ENCODE measurements at places on chromosomes 16 and 17.

- no peak for DNase-seq
Measured at GRCh38 chr17:71203953-71204352, 916.9 kb upstream of the SOX9 start.

DNA sequence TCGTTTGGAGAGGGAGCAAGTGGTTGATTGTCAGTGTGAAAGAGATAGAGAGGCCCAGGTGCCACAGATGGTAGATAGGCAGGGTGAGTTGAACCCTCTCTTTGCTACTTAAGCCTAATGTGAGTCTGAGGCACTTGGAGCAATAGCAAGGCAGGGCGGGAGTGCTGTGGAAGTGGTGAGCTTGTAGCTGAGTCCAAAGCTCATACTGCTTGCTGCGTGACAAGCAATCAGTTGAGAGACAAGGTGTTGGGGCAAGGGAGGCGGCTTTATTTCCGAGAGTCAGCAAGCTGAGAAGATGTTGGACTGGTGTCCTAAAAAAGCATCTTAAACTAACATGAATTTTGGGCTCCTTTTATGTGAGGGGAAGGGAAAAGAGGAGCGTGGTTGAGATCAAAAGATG, 112.9 kb upstream of the ZKSCAN2 start:
- no peak for DNase-seq

DNA sequence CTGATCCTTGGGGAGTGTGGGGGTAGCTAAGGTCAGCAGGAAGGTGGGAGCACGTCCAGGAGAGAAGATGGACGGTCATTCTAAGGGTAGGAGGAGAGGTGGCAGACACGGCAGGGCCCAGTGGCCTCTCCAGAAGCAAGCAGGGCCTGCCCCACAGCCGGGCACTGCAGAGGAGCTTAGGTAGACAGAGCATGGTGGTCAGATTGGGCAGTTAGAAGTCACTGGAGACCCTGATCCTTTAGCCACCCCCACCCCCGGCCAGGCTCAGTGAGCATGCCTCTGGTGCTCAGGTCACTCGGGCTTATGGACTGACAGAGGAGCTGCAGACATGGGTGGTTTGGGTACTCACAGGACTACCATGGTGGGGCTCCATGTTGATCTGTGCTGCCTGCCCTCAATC, 26.3 kb downstream of the NLRP1 start:
- no peak for DNase-seq

- DNase-seq = no peak
Measured at GRCh38 chr17:9003355-9004131, 17.8 kb upstream of the NTN1 start.

- DNase-seq = no peak
Measured at GRCh38 chr17:54426296-54426886, 474.3 kb upstream of the TOM1L1 start.

GRCh38 chr17:81429821-81430551, 34.7 kb downstream of the BAHCC1 start:
- DNase-seq = no peak

GRCh38 chr17:69375229-69375628, 39.3 kb upstream of the MAP2K6 start:
- no peak for DNase-seq

- DNase-seq = no peak
Measured at GRCh38 chr16:19875900-19876299, 8.7 kb downstream of the GPRC5B start.

DNA sequence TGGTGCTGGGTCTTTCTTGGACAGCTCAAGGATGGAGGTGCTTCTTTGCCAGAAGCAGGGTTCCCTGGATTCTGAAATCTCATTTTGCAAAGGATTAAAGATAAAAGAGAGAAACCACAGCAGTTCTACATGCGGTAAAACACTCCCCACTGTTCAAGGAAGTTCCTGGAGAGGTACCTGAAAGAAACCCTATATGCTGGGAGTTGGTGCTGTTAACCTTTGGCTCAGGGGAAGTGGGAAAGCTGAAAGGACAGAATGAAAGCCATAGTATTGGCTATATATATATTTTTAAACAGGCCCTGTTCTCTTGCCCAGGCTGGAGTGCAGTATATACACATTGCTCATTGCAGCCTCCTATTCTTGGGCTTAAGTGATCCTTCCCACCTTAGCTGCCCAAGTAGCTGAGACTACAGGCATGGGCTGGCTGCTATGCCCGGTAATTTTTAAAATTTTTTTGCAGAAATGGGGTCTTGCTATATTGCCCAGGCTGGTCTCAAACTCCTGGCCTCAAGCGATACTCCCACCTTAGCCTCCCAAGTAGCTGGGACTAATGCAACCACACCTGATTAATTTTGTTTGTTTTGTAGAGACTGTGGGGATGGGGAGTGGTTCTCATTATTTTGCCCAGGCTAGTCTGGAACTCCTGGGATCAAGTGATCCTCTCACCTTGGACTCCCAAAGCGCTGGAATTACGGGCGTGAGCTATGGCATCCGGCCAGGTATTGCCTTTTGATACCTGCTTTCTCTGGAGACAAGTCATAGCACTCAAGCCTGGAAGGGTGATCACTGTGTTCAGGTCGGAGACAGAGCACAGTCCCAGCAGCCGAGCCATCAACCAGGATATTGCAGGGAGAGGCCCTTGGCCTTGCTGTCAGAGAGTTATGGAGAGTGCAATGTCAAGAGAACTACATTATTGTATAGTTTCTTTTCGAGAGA, 55.2 kb downstream of the MSI2 start:
- no peak for DNase-seq

DNA sequence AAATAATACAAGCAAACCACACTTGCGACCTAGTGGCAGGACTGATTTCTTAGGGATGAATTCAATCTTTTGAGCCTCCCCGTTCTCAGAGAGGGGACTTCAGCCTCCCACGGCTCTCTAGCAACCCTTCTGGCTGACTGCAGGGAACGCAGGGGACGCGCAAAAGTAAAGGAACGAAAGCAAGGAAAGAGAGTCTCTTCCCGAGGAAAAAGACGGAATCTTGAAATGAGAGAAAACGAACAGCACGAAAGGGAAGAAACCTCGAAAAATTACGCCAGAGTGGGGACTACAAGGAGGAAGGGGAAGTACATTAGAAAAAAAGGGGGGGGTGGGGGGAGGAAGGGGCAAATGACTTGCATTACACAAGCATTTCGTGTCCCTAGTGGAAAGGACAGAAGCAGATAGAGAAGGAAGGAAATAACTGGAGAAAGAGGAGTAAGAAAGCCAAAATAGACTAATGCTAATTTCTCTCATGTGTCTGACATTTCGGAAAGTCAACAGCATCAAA, 1.2 kb downstream of the GRB2 start:
- no peak for DNase-seq

All from stimulated activated CD4-positive, alpha-beta T cell treated with anti-CD3 and anti-CD28 coated beads, Interleukin-1b, Interleukin-23, amount 100 ng/mL, for 1 hour (primary cell).